ENCODE measurements at places on chromosomes 2 and 18. TPM values are rescaled to one million over a fixed set of nuclear protein-coding genes. Genes with fewer than 3 reads are reported as not detected.
A peak's percentile ranks its signal among the peaks of the same experiment; 100 is the strongest.

DNA sequence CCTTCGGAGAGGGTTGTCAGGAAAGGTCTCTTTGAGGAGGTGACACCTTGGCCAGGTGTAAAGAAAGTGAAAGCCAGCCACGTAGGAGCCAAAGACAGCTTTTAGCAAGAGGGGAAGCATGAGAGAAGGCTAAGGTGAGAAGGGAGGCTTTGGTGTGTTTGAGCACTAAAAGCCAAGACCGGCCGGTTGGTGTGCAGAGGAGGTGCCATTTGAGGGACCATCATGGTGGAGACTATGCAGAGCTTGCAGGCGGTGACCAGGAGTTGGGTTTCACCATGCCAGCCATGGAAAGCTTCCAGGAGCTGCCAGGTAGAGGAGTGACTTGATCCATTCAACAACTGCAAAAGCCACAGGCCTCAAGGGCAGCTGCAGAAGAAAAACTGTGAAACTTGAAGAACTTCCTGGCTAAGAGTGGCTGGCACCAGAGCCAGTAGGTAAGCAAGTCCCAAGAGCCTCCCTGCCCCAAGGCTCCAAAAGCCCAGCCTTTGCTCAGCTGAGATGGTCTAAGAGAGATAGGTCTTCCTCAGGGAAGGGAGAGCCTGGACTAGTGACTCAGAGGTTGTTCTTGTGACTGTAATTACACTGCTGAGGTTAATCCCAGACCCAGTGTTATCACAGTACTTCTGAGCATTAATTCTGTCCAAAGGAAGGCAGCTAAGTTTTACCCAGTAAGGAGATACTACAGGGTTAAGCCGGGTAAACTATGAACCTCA is 319.0 kb downstream of the BCL11A start:
- DNase-seq = no peak

DNA sequence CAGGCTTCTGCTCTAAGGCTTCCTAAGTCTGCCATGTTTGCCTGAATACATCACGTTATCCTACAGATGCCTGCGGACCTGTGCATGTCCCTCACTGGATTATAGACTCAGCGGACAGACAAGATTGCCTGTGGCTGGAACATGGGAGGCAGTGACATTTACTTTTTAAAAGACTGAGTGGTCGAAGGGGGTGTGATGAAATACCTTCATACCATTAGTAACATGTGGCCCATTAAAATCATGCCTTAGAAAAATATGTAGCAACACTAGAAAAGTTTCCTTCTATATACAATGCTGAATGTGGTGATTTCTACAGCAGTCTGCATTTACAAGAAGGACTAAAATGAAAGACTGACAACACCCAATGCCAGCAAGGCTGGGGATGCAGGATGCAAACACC is 154.4 kb downstream of the ASB1 start:
- no peak for DNase-seq

DNA sequence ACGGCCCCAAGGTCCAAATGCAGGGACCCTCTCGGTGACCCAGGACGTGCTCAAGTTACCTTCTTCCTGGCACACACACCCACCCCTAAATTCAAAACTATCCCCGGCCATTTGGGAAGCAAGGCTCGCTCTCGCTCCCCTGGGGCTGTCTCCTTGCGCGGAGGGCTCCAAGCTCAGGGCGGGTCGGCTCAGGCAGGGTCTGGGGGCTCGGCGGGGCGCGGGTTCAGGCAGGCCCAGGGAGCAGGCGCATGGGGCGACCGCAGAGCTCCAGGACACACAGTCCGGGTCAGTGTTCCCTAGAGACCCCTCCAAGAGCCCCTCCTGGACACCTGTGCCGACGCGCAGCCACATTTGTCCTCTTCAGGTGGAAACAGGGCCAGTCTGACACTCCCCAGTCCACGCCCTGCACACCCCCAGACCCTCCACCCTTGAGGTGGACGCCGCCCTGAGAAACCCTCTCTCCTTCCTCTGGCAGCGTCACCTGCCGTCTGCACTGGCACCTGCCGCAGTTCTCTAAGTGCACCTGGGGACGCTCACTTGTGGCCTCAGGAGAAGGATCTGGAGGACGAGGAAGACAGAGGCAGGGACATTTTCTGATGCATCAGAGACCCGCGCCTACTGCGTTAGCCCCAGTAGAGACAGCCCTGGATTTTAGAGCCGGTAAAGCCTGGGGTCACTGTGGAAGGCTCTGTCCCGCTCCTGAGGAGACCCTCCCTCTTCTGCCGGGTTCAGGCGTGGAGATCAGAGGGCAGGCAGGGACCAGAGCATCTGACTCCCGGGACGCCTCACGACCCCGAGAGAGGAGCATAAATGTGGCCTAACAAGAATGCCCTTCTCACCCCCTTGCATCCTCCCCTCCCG is 138.8 kb downstream of the TWIST2 start:
- no peak for DNase-seq

LRP2 gene
- 0.05 TPM for total RNA-seq

CDH19 gene
- total RNA-seq = not detected

DNA sequence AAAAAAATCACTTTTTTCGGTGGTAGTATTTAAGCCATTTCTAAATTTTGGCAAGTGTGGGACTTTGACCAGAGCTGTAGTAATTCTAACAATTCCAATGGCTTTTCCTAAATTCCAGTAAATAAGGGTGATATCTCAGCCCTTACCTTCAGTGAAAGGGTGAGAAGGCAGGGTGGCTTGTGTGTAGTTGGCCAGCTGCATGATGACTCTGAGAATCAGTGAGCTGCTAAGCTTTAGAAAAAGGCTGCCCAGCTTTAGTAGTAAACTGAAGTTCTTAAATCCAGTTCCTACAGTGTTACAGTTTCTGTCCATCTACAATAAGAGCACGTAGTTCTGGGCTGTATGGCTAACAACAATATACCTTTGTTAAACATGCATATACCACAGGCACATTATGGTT is 42.0 kb downstream of the OXER1 start:
- DNase-seq = no peak

GRCh38 chr2:128374001-128374710 is 55.5 kb upstream of the HS6ST1 start:
- no peak for DNase-seq

MFF gene
- 64.2 TPM for total RNA-seq

DNA sequence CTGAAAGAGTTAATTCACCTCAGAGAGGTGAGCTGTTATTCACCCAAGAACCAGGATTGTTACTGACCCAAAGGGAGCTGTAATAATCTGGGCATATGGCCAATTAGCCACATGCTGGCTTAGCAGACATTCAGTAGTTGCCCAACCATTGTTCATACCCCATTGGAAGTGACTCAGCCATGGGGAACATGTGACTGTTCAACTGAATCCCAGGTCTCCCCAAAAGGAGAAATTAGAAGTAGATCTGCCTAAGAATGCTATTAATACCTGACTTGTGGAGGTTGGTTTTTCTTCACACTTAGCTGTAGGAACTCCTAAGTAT is 272.6 kb upstream of the UBE2E3 start:
- no peak for DNase-seq

GRCh38 chr18:34809451-34810072 is 99.5 kb downstream of the DTNA start:
- DNase-seq = peak; percentile 63
